ENCODE measurements at places on chromosomes 1 and 21.

DNA sequence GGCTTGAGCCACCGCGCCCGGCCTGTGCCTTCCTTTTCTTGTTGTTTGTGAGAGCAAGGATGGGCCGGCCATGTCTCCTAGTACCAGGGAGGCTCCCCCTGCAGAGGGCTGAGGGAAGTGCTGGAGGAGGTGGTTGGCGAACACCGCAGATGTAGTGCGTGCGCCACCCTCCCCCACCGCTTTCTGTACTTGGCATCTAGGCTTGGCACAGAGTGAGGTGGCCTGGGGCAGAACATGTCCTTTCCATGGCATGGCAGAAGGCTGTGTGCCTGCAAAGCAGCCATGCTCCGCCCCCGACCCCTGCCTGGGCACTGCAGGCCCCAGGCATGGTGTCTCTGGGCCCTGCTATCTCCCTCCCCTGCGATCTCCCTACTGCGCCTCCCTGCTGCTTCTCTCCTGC is 30.7 kb downstream of the ALPL start:
- peak; percentile 91 for DNase-seq

DNA sequence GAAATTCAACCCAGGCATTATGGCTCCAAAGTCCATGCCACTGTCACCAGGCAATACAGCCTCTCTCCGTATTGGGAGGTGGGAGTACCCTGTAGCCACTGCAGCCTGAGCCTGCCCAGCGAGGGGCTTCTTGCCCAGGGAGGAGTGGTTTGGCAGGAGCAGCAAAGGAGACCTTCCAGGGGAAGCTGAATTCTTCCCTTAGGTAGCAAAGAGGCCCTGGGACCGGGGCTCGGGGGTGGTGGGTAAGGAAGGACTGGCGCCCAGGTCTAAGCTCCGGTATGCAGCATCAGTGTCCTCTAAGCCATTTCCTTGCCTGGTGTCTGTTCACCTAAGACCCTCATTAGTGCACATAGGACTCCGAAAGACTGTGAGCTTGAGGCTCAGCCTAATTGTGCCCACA is 17.0 kb downstream of the TNNT2 start:
- DNase-seq, result peak; percentile 39

DNA sequence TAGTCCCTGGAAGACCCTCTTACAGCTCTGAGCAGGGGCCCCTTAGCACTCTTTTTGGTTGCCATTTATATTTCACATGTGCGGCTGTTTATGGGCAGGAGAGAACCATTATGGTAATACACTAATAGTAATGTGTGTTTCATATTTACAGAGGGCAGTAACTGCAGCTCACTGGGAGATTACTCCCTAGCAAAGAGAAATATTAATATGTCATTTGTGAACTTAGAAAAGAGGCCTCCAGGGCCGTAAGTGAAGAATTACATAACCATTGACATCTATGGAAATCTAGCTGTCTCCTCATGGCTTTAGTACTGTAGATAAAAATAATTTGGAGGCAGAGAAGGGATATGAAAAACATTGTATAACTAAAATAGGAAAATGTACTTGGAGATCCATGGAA is 23.4 kb upstream of the RGS16 start:
- DNase-seq, result no peak

- DNase-seq, result no peak
Observed at GRCh38 chr1:18805150-18805879, 54.1 kb downstream of the TAS1R2 start.

GRCh38 chr1:34763142-34763781 is 3.7 kb downstream of the GJB4 start:
- DNase-seq, result peak; percentile 86

DNA sequence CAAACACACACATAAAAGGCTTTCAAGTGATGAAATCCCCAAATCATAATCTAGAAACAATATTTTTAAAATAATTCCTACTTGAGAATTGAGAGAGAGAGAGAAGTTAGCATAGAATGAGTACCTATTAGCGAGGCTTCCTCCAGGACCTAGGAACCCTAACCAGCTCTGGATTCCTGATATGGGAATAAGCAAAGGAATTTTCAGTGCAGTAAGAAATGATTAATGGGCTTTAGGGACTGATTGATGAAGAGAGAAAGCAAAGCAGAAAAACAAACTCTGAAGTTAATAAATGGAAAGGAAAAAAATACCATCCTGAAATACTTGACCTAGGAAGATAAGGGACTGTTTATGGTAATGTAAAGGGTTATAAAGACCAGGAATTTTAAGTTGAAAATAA is 60.6 kb downstream of the WARS2 start:
- DNase-seq, result no peak

GRCh38 chr1:216670118-216670883 is 52.9 kb downstream of the ESRRG start:
- no peak for DNase-seq

DNA sequence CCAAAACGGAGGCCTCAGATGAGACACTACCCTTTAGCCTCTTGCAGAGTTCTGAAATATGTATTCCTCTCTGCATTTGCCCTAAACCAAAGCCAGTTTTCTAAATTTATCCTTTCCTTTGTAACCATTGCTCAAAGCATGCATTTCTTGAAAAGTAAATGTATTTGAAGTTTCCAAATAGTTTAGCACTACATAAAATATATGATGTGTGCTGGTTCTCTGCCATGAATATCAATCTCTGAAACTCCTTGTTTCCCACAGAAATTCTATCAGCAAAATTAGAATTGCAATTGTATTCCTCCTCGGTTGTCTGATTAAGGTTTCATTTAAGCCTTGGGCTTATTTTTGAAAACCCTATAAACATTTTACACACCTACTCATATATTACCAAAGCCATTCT is 137.1 kb upstream of the SYT6 start:
- DNase-seq, result no peak

DNA sequence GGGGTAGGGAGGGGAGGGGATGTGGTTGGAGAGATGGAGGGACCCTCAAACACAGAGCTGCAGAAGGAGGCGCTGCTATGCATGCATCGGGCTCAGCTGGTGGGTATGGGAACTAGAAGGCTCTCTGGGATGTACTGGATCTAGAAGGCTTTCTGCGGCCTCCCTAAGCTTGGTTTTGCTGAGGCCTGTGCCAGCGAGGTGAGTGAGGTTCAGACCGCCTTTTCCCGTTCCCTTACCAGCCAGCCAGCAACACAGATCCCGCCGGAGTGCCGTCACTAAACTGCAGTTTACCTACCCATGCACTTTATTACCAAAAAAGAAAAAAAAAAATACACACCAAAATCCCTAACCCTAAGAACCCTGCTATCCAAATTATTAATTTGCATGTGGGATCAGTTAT is 180.2 kb downstream of the PRDM16 start:
- DNase-seq, result no peak

DNA sequence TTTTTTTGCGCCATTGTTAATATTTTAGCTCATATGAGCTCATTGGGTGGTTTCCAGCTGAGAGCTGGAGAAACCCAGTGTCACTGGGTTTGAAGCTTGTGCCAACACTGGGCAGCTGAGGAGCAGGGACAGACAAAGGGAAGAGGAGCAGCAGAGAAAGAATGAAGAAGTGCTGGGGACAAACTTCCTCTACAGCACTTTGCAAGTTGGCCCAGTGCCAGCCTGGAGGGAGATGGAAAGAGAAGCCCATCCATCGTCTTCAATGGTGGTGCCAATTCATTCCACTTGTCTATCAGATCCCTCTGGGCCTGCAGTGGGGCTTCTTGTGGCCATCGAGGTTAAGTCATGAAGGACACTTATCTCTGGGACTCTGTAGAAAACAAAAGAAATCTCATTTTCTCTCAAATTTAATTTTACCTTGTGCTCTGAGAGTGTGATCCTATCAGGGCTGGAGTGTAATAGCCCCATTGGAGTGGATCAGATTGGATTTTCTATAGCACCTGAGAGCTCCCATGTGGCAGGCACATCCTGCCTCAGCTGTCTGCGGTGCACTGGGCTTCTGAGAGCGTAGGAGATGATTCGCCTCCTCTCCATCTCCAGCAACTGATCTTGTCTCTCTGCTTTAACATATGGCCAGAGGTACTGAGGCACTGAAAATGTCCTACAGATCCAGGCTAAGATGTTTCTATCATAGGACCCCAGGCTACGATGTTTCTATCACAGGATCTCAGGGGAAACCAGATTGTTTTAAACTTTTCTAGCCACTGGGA is 114.7 kb downstream of the TNR start:
- DNase-seq, result no peak

DNA sequence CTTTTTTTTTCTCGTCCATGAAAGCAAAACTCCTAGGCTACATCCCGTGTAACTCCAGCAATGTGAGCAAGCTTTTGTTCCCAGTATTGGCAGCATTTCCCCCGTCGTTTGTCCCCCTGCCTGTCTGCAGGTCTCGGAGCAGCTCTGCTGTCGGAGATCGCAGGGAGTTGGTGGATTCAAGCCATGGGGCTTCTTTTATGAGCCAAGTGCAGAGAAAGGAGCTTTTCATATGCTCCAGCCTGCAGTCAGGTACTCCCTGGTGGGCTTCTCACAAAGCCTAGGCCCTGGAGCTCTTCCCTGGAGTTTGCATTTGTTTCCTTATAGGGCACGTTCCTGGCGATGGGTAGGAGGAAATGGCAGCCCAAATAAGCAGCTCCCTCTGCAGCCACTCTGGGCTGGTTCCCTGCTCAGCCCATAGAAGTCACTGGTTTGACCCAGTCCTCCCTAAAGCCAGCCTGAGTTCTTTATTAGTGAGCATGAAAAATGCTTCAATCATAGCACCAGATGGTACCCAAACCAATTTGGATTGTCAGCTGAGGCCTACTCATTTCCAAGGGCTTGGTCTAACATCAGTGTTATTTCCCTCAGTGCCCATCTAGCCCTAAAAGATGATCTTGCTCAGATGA is 78.3 kb downstream of the NUF2 start:
- DNase-seq, result peak; percentile 82

DNA sequence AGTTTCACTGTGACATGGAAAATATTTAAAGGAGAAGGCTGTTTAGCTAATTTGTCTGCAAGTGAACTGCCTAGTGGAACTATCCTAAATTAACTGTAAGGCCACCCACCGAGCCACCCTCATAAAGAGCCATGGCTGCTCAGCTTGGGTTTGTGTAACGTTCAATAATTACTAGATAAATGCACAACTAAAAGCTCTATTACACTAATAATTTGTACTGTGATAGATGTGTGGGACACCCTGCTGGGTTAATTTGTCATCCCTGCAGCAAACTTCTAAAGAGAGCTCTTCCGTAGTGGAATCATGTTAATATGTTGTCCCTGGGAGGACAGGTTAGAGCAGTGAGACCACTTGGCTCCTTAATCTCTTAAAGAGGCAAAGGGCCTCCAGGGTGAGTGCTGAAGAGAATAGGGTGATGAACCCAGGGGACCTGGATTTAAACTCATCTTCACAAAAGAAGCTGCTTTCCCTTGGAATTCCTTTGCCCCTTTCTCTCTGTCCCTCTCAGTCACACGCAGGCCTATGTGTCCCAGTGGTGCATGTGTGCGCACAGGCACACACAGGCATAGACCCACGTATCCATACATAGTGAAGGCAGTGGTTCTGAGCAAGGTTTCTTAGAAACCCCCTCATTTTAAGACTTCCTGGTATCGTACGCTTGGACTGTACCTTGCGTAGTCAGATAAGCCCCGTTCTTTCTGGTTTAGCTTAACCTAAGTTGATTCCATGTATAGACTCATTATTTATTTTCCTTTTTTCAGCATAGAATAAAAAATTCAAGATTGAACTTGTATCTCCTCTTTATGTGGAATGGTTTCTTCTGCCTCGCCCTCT is 310.3 kb downstream of the NFIA start:
- DNase-seq, result no peak

- peak; percentile 78 for DNase-seq
Observed at GRCh38 chr21:31554511-31555022, 104.9 kb upstream of the SOD1 start.

- no peak for DNase-seq
Observed at GRCh38 chr1:229031481-229032341, 239.2 kb upstream of the RAB4A start.

DNA sequence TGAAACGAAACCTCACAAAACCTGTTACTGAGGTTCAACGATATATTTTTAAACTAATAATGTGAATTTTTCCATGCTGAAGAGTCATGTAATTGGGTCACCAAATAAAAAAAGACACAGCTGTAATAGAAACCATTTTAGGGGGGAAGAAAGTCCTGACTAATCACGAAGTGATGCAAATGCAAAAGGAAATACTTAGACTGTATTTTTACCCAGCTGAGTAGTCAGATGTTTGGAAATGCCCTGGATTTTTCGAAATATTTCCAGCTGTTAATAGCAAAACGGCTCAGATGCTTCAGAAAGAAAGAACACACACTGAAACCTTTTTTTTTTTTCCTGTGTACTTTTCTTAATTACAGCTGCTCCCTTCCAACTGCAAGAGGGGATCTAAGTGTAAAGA is 210.3 kb downstream of the SETD4 start:
- DNase-seq, result no peak

DNA sequence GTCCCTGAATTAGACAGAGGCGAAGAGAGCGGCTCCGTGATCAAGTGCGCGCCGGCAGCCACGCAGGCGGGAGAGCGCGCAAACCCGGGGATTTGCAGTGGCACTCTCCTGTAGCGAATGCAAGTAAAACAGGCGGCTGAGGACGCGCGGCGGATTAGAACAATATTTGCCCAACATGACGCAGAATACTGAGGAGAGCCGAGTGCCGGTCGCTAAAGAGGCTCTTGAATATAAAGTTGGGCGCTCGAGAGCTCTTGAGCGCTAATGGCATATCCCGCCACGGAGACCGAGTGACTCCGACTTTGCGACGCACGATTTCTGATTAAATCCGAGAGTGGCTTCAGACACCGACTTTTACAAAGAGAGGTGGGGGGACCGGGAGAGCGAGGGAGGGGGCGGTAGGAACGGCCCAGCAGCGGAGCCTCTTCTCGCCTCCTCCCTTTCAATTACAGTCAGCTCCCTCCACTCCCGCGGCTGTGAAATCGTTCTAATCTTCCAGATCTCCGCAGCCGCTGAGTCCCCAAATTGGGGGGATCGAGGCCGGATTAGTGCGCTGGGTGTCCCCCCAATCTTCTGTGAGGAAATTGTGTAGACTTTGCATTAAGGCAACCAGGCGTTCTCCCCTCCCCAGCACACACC is 2.3 kb downstream of the PAX7 start:
- peak; percentile 78 for DNase-seq

DNA sequence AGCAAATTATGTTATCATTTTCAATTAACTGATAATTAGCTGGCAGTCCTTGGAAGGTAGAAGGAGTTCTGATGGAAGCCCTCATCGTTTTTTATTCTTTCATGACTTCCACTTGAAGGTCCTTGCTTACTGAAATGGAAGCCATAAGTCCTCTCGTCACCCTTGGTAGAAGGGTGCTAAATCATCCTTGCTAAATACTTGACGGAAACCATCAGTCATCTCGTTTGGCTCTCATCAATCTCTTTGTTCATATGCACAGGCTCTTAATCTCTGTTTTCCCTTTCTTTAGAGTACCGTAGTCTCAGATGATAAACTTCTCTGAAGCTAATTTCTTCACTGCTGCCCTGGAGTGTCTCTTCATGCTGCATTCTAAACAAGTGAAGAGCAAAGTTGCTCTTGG is 34.5 kb downstream of the UCK2 start:
- DNase-seq, result no peak
